ENCODE measurements at places on chromosomes 12 and 14.

- no peak for DNase-seq
These were observed 79.1 kb upstream of the ATP2B1 start for GRCh38 chr12:89787763-89788162.

DNA sequence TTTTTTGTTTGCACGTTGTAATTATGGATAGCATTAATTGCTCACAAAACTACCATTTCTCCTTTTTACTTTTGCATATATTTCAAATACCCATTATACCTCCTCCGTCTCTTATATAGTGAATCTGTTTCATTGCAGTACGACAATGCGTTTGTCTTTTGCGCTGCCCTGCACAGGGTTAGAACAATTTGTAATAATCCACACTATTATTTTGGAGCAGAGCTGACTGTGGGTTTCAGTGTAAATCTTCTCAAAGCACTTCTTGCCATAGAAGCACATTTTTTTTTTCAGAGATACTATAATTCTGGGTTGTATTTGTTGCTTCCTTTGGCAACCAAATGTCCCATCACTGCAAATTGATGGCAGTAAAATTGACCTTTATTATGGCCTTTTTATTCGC, 451.8 kb upstream of the STXBP6 start:
- DNase-seq, result no peak

GRCh38 chr14:83594874-83595273, 1935.1 kb upstream of the FLRT2 start:
- no peak for DNase-seq

GRCh38 chr14:106613256-106613655, 1086.9 kb downstream of the TMEM121 start:
- DNase-seq, result no peak

DNA sequence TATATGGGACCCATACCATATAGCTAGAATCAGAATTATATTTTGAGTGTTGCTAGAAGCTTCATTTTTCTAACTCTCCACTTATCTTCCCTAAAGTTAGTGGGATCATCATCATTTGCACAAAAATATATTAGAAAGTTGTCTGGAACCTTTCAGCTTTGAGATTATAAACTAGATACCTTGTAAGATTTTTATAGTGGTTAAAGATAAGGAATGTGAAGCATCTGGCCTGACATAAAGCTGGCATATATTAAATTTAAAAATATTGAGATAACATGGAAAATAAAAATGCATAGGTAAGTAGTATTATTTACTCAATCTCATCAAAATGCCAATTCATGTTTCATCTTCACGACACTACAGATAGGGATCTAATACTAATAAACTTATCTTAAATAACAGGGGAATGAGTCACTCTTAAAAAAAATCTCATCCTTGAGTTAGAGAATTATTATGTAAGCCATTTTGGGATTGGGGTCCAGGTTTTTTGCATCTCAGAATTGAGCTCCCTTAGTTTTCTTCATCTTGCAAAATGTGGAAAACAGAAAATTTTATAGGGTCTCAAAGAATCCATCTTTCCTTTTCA, 318.5 kb downstream of the KCNC2 start:
- DNase-seq, result no peak

DNA sequence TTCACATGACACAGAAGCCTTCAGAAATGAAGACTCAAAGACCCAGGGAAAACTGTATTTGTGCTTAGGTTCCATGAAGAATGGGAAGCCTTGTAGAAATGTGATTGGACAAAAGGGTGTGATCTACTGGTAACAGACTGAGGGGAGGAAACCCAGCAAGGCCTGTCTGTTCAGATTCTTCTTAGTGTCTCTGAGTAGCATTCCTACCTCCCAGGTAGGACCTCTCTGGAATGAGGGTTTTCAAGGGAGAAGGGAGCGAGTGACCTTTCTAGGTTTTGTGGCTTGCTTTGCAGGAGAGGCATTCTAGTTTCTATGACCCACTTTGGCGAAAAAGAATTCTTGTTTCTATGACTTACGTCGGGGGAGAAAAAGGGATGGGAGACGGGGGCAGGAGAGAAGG, 401.7 kb downstream of the DPF3 start:
- no peak for DNase-seq

- DNase-seq, result no peak
These were observed 4.1 kb upstream of the PCNX4 start for GRCh38 chr14:60087668-60088067.

- no peak for DNase-seq
These were observed 4.7 kb downstream of the LTB4R start for GRCh38 chr14:24315807-24316596.

DNA sequence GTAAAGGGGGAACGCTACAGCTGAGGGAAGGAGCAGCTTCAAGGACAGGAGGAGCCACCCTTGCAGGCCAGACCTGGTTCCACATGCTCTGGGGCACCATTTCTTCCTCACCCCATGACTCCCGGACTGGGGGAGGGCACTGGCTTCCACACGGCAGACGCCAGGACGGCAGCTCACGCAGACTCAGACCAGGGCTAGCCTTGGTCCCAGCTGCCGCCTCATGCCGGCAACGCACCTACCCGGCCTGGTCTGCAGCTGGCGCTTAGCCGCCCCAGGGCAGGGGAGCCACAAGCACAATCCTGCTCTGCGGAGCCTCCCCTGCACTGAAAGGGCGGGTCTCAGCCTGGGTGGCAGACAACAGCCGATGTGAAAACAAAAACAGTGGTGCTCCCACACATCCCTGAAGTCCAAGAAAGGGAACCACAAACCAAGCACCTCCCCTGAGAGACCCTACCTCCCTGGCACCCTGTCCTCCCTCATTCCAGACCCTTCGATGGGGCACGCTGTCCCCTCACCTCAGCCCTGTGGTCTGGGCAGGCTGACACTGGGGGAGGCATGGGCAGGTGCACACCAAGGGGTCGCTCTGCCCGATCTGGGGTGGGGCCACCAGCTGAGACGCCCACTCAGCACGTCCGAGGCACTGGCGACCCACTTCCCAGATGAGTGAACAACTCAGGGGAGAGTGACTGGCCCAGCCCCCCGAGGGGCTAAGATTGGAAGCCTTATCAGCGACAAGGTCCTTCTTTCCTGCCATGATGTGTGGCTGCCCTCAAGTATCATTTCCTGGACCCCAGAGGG, 65.0 kb downstream of the CHGA start:
- no peak for DNase-seq

GRCh38 chr12:92108651-92109050, 37.0 kb downstream of the BTG1 start:
- no peak for DNase-seq

All from stimulated activated CD4-positive, alpha-beta T cell treated with anti-CD3 and anti-CD28 coated beads, Interleukin-4, amount 100 ng/mL, for 1 hour (primary cell).